ENCODE measurements at places on chromosomes 5 and 9.

- DNase-seq = no peak
These were observed 66.7 kb downstream of the IRX1 start for GRCh38 chr5:3662344-3662743.

DNA sequence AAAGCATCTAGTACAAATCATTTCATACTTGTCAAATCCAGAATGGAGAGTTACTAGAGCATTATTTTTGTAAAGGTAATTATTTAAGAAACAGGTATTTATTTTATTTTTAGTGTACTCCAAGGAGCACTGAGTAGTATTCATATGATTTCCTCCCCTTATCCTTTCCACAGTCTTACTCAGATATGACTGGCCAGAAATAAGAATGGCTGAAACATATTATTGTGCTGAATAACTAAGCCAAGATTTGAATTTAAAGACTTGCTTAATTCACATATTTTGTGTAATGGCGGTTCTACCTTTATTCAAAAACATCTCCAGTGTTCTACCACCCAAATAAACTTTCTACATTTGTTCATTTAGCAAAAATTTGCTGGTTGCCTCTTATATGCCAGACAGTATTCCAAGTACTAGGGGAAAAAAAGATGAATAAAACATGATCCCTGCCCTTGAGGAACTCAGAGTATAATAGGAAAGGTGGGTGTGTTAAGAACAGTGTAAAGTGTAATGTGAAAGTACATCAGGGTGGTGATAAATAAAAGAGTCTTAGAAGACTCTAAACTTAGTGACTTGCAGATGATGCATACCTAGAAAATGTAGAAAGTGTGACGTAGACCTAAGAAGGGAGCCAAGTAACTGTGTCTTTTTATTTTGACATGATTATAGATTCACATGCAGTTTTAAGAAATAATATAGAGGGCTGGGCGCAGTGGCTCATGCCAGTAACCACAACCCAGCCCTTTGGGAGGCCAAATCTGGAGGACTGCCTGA is 110.4 kb upstream of the GRHPR start:
- DNase-seq = no peak

DNA sequence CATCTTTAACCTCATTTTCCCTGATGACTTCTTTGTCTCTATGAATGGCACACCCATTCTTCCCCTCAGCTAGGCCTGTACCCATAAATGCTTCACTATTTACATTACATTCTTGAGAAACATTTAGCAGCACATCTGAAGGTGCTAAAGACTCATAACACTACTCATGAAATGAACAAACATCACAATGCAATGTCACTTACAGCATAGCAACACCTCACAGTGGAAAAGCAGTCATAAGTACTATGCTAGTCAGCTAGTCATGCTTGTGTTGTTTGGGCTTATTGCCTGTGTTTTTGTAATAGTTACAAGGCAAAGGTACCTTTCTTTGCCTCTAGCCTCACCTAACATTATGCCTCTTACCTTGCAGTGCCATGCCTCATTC is 228.9 kb downstream of the KIAA0825 start:
- DNase-seq = no peak

DNA sequence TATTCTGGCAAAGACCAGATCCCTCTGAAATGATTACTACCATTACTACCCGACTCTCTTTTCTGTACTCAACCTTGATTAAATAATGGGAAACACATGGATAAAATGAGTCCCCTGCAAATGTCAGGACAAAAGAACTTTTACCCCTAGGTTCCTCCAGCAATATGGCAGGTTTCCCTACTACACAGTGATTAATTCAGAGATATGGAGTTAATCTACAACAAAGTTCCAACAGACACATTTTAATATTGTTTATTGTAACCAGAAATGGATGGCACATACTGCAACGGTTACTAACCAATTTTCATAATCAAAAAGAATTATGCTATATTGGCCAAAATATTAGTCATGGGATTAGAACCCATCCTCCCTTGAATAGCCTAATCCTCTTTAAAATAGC is 294.8 kb downstream of the ATPSCKMT start:
- DNase-seq = no peak

- no peak for DNase-seq
These were observed 315.5 kb upstream of the C9orf72 start for GRCh38 chr9:27888661-27889295.

GRCh38 chr5:25540628-25541027 is 895.9 kb upstream of the CDH10 start:
- no peak for DNase-seq

DNA sequence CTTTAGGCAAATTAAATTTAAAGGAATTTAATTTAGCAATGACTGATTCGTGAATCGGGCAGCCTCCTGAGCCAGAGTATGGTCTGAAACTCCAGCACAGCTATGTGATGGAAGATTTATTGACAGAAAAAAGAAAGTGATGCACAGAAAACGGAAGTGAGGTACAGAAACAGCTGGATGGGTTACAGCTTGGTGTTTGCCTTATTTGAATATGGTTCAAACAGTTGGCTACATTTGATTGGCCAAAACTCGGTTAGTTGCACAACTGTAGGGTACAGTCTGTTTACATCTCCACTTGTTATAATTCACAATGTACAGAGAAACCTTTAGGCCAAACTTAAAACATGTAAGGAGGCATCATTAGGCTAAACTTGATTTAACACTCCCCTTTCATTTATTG is 1716.1 kb upstream of the C9orf72 start:
- no peak for DNase-seq

DNA sequence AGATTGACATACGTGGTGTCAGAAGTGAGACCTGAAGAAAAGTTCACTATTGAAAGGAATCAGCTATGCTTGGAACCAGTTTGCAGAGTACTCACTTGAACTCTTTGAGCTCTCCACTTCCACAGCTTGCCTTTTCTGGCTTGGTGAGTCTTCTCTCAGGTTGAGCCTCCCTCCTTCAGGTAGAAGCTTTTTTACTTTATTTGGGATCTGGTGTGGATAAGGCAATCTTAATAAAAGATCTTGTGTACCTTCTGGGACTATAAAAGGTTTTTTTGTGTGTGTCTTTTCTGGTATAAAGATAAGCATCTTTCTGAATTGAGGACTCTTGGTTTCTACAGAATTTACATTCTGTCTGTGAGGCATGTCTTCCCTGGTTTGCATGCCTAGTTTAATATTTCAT is 5.4 kb upstream of the CPLANE1 start:
- DNase-seq = no peak

- DNase-seq = no peak
These were observed 88.8 kb upstream of the DMRT1 start for GRCh38 chr9:752681-753200.

DNA sequence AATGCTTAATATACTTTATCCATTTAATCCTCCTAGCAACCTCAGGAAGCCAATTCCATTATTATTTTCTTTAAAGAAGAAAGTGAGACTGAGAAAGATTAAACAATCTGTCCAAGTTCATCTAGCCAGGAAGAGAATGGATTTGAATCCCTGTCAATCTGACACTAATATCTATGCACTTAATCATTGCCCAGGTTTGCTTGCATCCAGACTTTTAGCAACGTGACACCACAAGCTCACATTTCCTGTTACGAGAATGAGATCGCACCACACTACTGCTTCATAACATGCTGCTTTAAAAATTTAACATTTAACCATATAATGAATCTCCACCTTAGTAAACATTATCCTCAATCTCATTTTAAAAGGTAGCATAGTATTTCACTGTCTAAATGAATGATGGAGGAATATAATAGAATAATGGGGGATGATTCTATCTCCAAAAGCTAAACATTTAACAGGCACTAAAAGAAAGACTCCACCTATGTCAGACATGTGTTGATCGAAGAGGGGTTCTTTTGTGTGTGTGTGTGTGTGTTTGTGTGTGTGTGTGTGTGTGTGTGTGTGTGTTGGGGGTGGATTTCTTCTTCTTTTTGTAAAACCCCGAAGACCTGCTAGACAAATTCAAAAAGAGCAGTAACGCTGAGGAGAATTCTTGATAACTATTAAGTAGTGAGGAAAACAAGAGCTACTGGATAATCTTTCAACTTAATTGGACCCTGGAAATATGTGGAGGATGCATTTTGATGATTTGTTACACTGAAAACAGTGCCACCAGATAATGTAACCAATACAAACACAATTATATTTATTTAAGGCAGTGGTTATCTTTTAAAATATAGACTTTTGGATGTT is 138.7 kb upstream of the NR3C1 start:
- no peak for DNase-seq

- no peak for DNase-seq
These were observed 19.1 kb downstream of the TPPP start for GRCh38 chr5:673831-674629.

DNA sequence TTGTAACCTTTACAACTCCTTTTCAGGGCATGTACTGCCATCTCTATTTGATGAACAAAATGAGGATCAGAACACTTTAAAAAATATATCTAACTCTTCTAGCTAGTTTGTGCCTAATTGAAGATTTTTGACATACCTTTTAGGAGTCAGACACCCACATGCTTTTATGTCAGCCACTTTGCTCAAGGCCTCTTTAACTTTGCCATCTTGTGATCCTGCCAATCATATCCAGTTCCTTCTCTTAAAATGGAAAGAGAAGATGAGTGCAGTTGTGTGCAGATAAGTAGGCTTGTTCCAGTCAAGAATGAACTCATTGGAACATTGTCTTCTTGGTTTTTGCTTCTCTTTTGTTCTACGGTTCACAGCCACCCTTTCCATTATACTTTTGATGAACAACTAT is 425.6 kb upstream of the TNC start:
- no peak for DNase-seq

DNA sequence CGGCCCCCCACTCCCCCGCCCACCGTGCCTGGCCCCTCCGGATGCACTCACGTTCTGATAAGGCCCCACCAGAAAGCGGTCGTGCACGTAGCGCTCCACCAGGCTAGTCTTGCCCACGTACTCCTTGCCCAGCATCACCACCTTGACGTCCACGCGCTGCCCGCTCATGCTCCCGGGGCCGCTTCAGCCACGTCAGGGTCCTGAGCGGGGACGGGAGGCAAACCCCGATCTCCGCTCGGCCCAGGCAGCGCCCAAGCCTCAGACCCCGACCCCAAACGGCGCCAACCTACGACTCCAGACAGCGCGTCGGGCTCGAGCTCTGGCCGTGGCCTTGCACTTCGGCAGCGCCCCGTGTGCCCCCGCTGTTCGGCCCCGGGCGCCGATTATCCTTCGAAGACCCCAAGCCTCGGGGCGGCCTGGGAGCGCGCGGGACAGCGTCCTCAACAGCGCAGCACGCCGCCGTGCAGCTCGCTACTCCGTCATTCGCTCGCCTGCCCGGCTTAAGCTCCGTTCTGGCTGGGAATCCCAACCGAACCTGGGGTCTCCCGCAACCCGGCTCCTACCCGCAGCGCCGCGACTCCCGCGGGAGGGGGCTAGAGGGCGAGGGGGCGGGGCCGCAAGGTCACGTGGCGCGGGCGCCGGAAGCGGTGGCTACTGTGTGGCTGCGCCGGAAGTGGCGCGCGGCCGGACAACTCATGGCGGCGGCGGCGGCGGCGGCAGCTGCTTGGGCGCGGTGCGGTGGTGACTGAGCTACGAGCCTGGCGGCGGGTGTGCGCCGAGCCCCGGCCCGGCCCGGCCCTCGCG is at the start of the genes PRELID1 and RAB24:
Gene PRELID1 (plus strand): TSS at position 679 of the 804 bp plus-strand sequence. CDS start 187 bp downstream, outside the sequence.
Gene RAB24 (minus strand): TSS at position 599 of the 804 bp plus-strand sequence. CDS start 431 bp downstream, at position 168.
- peak; percentile 86 for DNase-seq

- no peak for DNase-seq
These were observed 136.1 kb upstream of the RAPGEF1 start for GRCh38 chr9:131875828-131876485.

DNA sequence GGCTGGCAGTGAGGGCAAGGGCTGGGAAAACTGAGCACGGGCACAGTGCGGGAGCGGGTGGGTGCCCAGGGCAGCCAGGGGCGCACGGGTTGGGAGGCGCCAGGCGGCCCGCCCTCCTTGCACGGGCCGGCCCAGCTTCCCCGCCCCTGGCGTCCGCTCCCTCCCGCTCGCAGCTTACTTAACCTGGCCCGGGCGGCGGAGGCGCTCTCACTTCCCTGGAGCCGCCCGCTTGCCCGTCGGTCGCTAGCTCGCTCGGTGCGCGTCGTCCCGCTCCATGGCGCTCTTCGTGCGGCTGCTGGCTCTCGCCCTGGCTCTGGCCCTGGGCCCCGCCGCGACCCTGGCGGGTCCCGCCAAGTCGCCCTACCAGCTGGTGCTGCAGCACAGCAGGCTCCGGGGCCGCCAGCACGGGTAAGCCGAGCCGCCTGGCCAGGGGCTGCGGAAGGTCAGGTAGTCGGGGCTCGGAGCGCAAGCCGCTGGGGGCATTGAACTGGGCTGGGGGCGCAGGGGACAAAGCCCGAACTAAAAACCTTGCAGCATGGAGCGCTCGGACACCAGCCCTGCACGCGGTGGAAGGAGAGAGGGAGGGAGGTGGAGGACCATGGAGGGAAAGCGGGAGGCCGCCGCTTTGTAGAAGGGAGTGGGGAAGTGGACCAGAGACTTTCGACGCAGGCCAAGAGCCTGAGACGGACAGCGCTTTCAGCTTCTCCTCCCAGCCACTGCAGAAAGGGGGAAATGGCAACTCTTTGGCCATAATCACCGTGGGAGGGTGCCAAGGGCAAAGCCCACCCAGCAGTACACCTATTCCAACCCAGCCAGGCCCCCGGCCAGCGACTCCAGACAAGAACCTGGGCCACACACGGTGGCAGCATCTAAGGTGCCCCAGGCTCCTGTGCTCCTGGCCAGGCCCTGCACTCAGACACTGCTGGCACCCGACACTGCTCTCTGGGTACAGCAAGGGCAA is at the start of gene TGFBI:
Gene TGFBI (plus strand): TSS at position 207 of the 961 bp plus-strand sequence. CDS start 68 bp downstream, at position 275.
- DNase-seq = no peak

DNA sequence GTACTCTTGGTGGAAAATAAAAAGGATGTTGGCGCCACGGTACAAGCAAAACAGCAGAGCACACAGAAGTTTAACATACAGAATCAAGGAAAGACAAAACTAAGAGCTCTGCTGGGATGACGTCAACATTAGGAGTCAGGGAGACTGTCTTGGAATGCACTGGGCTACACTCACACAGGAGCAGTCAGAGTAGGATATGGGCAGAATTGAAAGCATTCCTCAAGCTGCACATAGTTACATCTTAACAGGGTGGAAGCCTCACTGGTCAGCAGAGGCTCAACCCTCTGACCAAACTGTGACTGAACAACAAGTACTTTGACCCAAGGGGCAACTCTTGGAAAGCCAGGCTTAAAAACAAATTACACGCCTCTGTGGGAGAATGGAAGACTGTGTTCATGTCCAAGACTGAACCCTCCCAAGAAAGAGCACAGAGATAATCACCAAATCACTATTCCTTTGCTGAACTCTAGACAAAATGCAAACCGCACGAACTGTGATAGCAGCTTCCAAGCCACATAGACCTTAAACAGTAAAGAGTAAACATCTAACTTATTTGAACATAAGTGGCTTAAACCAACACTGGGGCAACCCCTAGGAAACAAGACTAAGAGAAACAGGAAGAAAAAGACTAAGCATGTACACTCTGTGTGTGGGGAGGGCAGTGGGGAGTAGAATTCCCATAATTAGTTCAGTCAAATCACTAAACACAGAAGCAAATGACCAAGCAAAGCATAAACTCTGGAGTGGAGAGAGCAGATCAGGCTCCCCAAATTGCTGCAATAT is 772.7 kb downstream of the PRELID2 start:
- no peak for DNase-seq

- DNase-seq = no peak
These were observed 314.4 kb downstream of the PLK2 start for GRCh38 chr5:58145397-58145934.

DNA sequence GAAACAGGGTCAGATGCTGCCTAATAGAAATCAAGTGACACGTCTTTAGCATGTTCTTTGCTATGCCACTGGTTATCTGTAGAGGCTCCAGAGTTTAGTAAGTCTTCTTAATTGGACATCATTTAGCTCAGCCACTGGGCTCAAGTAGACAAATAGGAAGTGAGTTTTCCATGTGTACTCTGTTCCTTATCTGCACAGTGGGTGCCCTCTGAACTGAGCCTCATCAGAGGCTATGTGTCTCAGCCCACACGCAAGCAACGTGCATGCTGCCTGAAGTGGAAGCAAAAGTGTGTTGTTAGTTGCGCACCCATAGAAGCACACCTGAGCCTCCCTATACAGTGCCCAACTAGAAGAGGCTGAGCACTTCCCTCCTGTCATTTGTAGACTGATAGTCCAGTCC is 134.7 kb downstream of the SEMA5A start:
- no peak for DNase-seq
